Amygdala (tissue), 56 donors: ENCODE measurements at places on chromosomes 1 and 21.
A peak's percentile ranks its signal among the peaks of the same experiment; 100 is the strongest.

DNA sequence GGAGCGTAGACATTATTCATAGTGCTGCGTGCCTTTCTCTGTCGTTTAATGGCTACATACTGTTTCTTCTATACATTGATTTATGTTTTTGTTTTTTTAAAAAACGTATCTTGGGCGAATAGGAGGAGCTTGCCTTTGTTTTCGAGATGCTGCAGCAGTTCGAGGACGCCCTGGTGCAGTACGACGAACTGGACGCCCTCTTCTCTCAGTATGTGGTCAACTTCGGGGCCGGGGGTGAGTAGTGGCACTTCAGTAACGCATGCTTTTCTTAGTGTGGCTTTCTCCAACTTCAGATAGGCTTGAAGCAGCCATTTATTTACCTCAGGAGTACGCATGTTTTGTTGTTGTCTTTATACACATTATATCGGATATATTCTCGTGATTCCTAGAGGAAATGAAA is 46.9 kb downstream of the TRAPPC10 start:
- no peak for DNase-seq

- peak; percentile 75 for DNase-seq
These were observed 448 bp upstream of the ASAP3 start for GRCh38 chr1:23484253-23485001.

GRCh38 chr1:98051065-98051675 is 130.3 kb upstream of the DPYD start:
- peak; percentile 35 for DNase-seq

GRCh38 chr1:209645574-209646452 is 6.4 kb downstream of the LAMB3 start:
- no peak for DNase-seq

DNA sequence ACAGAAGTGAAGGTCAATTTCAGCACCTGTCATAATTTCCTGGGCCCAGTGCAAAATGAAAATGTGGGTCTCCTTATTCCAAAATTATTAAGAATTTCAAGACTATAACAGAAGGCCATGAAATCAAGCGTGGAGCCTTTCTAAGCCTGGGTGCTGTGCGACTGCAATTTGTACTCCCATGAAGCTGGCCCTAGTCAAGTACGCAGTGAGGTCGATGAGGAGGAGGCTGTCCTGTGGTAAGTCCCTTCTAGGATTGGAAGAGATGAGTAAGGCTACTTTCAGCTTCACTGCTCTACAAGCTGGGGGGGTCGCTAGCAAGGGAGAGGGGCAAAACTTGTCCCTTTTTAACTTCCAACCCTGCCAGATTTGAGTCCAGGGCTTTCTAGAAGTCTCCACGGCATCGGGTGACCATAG is 410 bp upstream of the NUDC start:
- no peak for DNase-seq

DNA sequence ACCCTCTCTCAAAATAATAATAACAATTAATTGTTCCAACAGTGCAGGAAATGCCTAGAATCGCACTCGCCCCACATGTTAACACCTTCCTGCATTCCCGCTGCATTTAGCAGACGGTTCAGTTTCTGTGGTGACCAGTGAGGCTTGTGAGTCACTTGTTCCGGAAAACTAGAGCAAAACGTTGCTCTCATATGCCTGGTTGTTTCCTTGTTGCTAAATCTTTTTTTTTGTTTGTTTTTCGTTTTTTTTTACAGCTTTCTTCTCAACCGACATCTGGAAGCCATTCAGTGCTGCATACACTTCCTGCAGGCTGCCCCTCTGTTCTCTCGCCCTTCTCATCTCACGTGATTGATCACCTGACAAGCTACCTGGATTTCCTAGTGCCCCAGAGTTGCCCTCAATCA is 56.9 kb upstream of the TMPRSS2 start:
- DNase-seq = no peak
